ENCODE measurements at places on chromosomes 2 and 18.

- DNase-seq, result no peak
Observed at GRCh38 chr2:128490881-128491691, 172.4 kb upstream of the HS6ST1 start.

DNA sequence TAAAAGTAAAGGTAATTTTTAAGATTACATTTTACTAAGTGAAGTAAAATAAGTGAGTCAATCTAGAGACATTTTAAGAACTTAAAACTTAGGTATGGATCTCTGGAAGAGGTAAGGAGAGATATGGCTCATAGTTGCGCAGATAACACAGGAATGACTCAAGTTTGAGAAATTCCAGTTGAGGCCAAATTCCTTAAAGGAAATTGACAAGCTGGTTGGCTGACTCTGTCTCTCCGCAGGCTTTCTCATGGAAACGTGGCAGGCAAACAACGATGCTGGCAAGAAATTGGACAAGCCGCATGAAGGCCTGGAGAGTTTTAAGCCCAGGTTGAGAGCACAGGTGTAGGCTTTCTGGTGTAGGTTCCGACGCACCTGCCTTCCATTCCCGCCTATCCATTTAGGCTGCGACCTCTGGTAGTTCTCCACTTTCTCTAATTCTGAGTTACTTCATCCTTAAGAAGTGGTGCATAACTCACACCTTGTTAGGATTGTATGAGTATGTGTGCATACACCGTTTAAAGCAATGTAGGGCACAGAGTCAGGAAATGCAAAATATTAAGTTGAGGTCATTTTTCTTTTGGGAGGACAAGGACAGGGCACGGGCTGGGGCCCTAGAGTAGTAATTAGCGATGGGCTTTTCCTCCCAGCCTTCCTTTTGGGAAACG is 589 bp upstream of the DAW1 start:
- no peak for DNase-seq

GRCh38 chr2:198004921-198005829 is 200.8 kb downstream of the PLCL1 start:
- peak; percentile 12 for DNase-seq

GRCh38 chr2:203177361-203177760 is 61.5 kb upstream of the CYP20A1 start:
- DNase-seq, result no peak

DNA sequence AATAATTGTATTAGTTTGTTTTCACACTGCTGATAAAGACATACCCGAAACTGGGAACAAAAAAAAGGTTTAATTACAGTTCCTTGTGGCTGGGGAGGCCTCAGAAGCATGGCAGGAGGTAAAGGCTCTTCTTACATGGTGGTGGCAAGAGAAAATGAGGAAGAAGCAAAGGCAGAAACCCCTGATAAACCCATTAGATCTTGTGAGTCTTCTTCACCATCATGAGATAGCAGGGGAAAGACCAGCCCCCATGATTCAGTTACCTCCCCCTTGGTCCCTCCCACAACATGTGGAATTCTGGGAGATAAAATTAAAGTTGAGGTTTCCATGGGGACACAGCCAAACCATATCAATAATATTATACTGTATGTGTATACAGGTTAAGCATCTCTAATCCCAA is 73.3 kb upstream of the CABLES1 start:
- DNase-seq, result no peak

DNA sequence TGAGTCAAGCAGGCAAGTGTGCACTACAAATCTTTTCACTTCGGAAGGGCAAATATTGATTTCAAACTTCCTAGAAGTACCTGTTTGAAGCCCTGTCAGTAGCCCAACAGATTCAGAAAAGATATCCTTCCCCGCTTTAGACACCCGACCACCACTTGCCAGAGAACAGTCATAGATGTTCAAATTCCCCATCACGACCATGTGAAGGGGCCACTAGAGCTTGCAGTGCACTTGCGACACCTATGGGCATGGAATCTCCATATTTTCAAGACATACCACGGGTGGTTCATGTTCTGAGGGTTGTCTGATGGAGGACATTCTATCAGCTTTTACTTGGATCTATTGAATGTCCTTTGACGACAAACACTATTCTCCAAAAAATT is 23.8 kb downstream of the GNLY start:
- DNase-seq, result no peak

GRCh38 chr18:45856531-45856930 is 31.1 kb downstream of the SIGLEC15 start:
- DNase-seq, result no peak

- no peak for DNase-seq
Observed at GRCh38 chr2:59182249-59182648, 941.1 kb upstream of the FANCL start.

GRCh38 chr18:13372531-13372951 is 154.0 kb downstream of the LDLRAD4 start:
- no peak for DNase-seq

DNA sequence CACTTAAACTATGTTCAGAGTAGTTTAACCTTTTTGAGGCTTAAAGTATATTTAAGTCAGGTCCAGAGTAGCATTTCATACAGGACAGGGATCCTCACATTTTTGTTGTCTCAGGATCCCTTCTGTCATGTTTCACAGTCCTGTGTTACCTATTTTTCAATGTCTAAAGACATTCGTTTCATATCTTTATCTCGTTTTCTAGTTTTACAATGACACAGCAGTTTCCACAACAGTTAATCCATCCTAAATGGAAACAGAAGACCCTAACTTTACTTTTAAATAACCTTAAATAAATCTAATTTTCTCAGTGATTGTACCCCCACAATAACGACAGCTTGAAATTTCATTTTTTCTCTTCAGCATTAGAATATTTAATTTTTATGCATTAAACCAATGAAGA is 17.3 kb upstream of the SCN9A start:
- DNase-seq, result no peak

GRCh38 chr18:3760741-3761140 is 310.8 kb downstream of the TGIF1 start:
- DNase-seq, result no peak

Data from activated T-helper 1 cell treated with anti-CD3 and anti-CD28 coated beads, Interleukin-2, amount 50 U/mL, for 16 hours (primary cell).